ENCODE measurements at places on chromosomes 6 and 20.

DNA sequence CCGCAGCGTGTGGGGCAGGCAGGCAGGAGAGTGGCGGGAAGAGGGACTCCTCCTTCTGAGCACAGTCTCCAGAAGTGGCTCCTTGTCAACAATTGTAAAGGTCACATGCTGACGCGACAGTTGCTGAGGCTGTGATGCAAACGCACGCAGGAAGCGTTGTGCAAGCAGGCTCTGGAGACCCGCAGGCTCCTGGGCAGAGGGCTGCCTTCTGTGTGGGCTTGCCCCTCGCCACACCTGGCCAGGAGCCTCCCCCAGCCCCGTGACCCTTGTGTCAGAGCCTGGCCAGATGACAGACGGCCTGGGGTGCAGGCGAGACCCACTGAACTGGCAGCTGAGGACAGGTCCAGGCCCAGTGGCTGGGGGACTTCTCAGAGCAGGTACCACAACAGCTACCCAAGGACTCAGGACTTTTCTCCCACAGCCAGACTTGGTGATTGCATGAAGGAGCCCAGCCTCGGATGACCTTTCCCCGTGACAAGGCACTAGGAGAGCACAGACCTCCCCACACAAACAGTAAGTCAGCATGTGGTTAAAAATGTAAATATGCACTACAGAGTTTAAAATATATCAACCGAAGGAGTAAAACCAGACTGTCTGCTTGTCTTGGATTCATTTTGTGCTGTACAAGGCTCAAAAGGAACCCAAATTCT, 222.1 kb upstream of the RREB1 start:
- no peak for DNase-seq

DNA sequence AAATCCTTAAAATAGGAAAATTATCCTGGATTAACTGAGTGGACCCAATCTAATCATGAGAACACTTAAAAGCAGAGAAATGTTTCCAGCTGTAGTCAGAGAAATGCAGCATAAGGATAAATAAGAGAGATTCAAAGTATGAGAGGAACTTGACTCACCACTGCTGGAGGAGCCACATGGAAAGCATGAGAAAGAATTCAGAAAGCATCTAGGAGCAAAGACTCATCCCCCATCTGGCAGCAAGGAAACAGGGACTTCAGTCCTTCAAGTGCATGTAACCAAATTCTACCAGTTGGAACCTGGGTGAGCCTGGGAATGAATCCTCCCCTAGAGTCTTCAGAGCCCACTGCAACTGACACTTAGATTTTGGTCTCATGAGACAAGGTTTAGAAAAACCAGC, 33.7 kb downstream of the RNF146 start:
- DNase-seq: peak; percentile 20

GRCh38 chr6:25343984-25344383, 64.8 kb downstream of the CARMIL1 start:
- DNase-seq: no peak

DNA sequence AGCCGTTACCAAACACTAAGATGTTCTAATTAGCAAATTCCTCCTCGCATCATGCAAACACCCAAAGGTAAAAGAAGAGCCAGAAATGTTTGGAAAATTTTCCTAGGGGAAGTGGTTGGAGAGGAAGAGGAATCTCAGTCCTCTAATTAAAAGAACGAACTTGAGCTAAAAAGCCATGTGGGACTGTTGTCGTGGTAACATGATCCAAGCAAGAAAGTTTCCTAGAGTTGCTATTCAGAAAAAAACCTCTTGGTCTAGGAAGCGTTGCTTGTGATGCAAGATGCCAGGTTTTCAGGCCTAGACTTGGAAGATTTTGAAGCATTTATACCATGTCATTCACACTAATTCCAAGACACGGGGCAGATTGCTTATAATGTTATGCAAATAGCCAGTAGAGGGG, 106.8 kb upstream of the DOK5 start:
- no peak for DNase-seq

- no peak for DNase-seq
These were observed 22.4 kb downstream of the JAG1 start for GRCh38 chr20:10651227-10651990.

GRCh38 chr6:155177363-155177961, 86.4 kb upstream of the CLDN20 start:
- no peak for DNase-seq

DNA sequence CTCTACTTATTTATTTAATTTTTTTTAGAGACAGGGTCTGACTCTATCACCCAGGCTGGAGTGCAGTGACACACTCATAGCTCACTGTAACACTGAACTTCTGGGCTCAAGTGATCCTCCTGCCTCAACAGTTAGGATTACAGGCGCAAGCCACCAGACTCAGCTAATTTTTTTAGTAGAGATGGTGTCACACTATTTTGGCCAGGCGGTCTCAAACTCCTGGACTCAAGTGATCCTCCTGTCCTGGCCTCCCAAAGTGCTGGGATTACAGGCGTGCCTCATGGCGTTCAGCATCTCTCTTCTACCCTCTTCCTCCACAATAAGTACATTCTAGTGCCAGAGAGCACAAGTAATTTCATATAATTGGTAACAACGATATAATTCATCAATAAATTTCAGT, 5.5 kb downstream of the SSR1 start:
- no peak for DNase-seq

DNA sequence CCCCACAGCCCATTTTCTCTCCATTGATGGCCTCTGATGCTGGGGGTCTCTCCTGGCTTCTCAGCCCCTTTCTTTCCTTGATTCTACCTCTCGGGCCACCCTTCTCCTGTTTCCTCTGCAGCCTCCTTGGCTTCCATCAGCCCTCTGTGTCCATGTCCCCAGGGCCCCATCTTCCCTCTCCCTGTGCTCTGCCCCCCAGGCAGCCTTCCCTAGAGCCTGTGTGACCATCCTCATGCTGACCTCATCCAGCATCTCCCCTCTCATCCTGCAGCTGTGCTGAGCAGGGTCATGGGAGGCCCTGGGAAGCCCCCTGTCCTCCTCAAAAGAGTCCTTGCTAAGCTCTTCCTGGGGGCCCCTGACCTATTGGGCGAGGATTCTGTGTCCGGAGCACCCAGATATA, 73.4 kb upstream of the NNAT start:
- no peak for DNase-seq

GRCh38 chr6:50056242-50056641, 6.5 kb upstream of the DEFB112 start:
- no peak for DNase-seq

DNA sequence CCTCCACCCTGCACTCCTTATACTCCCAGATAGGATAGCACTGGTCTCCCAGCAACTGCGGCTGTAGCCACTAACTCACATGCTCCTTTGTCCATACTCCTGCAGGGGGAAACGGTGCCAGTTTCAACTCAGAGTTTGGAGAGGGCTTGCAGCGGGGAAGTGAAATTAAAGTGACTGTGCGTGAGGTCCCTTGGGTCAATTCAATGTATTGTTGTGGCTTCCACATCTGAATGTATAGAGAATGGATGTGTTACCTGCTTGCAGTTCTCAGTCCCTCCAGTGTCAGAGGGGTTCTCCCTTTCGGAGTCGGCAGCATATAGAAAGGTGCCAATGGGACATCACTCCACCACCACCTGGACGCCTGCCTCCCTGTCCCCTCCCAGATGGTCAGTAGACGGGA, 93.6 kb upstream of the CNKSR3 start:
- DNase-seq: no peak

Measured in Panc1 (cell line).